ENCODE measurements at places on chromosomes 12 and 14. TPM values are rescaled to one million over a fixed set of nuclear protein-coding genes. Genes with fewer than 3 reads are reported as not detected.
A peak's percentile ranks its signal among the peaks of the same experiment; 100 is the strongest.

GRCh38 chr14:100293497-100294212 lies 12.6 kb downstream of the SLC25A29 start:
- no peak for DNase-seq

GRCh38 chr12:104219908-104220404 lies 4.4 kb downstream of the TXNRD1 start:
- DNase-seq, result no peak

DNA sequence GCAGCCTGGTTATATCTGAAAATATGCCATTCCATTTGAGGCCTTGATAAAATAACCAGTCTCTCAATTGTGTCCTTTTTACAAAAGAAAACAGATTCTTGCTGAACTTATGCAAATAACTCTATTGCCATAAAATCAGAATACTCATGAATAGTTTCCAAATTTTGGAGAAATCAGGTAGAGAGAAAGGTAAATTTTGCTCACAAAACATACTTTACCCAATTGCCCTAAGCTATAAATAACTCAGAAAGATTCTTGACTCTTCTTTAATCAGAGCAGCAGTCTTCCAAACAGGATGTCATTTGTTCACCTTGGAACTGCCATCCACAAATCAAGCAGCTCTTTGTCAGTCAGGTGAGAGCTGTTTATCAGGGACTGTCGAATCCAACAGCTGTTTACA lies 12.6 kb downstream of the ZNF26 start:
- DNase-seq, result no peak

DNA sequence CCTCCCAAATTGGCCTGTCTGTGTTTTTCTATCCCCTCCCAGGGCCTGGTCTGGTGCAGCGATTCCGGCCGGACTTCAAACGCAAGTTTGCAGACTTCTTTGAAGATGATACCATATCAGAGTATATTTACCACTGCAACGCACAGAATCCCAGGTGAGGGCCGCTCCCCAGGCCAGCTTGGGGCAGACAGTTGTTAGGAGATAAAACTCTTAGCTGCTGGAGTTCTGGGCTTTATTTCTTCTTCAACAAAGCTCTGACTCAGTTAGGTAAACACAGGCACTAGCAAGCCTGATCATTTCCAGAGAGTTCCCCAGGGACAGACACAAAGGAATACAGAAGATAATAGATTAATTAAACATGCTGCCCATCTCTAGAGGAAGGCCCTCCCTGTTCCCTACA lies 8.3 kb downstream of the ABHD4 start:
- no peak for DNase-seq

GRCh38 chr14:89912667-89913211 lies 41.8 kb downstream of the EFCAB11 start:
- peak; percentile 84 for DNase-seq

DNA sequence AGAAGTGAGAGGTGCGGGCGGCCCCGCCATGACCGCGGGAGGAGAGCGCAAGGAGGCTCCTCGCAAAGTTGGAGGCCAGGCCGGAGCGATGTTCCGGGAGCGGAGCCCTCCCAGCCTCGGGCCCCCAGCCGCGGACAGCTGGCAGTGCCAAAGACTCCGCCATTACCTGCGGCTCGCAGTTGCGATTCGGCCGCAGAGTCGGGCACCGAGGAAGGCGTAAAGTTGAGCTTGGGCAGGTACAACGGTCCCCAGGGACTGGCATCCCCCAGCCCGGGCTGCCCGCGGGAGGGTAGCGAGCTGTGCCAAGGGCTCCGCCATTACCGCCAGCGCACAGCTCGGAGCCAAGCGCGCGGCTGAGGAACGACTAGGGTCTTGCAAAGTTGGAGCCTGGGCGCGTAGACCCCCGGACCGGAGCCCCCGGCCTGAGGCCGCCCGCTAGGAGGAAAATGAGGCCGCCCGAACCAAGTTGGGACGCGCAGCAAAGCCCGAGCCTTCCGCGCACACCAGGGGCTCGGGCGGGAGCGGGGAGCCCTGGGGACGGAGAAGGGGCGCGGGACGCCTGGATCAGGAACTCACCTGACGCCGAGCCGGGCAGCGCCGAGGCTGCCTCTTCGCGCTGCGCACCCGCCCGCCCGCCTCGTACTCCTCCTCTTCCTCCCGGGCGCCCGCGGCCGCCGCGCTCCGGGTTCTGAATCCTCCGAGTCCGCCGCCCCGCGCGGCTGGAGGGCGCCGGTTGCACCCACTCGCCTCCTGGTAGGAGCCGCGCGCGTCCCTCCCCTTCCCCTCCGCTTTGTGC lies 677 bp downstream of the NOS1 start:
- DNase-seq, result no peak

DNA sequence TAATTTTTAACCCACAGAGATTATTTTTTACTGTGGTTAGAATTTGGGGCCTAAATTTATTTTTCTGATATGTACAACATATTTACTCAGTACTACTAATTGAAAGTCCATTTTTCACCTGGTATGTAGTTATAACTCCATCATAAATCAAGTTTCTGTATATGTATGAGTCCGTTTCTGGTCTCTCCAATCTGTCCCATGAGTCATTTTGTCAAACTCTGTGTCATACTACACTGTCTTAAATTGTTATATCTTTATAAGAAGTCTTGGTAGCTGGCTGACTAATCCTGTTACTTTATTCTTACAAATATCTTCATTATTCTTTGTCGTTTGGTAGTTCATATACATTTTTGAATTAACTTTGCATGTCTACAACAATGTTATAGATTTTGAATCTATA lies 344.0 kb downstream of the PDZRN4 start:
- DNase-seq, result no peak

- DNase-seq, result no peak
Observed at GRCh38 chr14:46769292-46769691, 117.7 kb upstream of the RPL10L start.

- peak; percentile 51 for DNase-seq
Observed at GRCh38 chr12:81257947-81258551, 180.2 kb downstream of the ACSS3 start.

RPL10L gene
- polyA plus RNA-seq, result not detected

STON2 gene
- 18.5 TPM for polyA plus RNA-seq

Data from muscle of arm (tissue), 14 donors.